ENCODE measurements at places on chromosomes 11 and 22.

- no peak for DNase-seq
Observed at GRCh38 chr22:20429254-20430100, 8.1 kb downstream of the SCARF2 start.

- no peak for DNase-seq
Observed at GRCh38 chr11:28347371-28347770, 239.2 kb downstream of the METTL15 start.

DNA sequence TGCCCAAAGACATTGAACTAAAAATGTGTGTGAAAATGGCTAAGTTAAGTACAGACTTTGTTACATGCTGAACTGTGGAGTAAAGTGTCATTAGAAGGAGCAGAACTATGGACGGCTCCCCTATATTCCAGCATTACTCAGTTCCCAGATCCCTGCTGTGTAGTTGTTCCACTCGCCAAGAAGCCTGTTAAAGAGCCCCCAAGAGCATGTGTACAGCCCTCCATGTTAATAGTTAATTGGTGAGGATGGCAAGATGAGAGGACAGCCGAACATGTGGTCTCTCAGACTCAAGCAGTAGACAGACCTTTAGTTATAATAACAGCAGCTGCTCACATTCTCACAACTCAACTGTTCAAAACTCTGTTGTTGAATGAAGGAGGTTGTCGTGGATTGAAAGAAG, 127.4 kb downstream of the ELP4 start:
- no peak for DNase-seq

DNA sequence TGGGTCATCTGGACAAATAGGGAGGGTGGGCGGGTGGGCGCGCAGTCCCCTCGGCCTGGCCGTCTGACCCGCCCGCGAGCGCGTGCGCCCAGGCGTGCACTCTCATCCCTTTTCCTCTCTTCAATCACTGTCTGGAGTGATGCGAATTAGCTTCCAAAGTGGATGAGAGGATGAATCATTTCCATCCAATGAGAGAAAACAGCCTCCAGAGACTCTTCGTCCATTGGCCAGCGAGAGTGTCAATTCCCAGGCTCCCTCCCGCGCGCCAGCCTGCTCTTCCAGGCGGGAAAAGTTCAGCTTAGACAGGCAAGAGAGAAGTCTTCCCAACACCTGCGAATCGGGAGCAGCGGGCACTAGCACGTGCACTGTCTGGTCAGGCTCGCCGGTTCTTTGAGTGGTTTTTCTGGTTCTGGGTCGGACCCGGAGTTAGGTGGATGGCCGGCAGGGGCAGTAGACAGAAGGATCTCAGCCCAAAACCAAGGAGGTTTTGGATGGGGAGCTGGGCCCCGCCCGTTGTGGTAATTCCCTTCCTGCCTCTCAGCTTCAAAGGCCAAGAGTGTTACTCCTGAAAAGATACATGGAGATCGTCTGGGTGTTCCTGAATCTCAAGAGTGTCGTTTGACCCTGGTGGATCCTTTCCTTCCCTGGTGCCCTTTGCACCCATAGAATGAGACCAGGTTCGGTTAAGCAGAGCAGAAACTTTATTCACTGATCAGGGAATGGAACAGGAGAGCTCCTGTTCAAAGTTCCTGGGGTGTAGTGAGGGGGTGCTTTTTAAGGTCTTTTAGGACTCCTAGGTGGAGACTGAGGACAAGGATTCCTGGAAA, 33.4 kb upstream of the GLYATL1 start:
- DNase-seq = peak; percentile 90

Measured in urothelium cell line (cell line).